Smooth muscle cell of trachea (primary cell): ENCODE measurements at places on chromosomes 2 and 18. TPM values are rescaled to one million over a fixed set of nuclear protein-coding genes. Genes with fewer than 3 reads are reported as not detected.

Gene MRPL30
- total RNA-seq: 38.4 and 40.4 TPM in 2 replicates

Gene B3GNT7
- total RNA-seq: 0.33 TPM in 1 of 2 replicates, not detected in the other

Gene MEIS1
- 106 and 127 TPM in 2 replicates for total RNA-seq

Gene CCDC150
- 3.6 and 11.3 TPM in 2 replicates for total RNA-seq

Gene SNRNP200
- 54.9 and 72.9 TPM in 2 replicates for total RNA-seq

Gene ARHGEF33
- 0.29 and 0.33 TPM in 2 replicates for total RNA-seq

Gene DSC3
- 0.15 and 0.33 TPM in 2 replicates for total RNA-seq

Gene EGR4
- total RNA-seq: 0.83 TPM in 1 of 2 replicates, not detected in the other

Gene NYAP2
- total RNA-seq: not detected in 2 replicates

Gene ACMSD
- total RNA-seq: not detected in 2 replicates

Gene RTP5
- total RNA-seq: not detected in 2 replicates

Gene HRH4
- total RNA-seq: under 0.01 TPM in 2 replicates

Gene SLC8A1
- total RNA-seq: 71.3 and 80.3 TPM in 2 replicates

Gene ARHGEF4
- total RNA-seq: 1.3 and 4.0 TPM in 2 replicates

Gene ZBTB14
- total RNA-seq: 10.9 and 13.4 TPM in 2 replicates

Gene CFAP221
- not detected in 2 replicates for total RNA-seq

Gene CRYGD
- not detected in 2 replicates for total RNA-seq

Gene SLC9A4
- not detected in 2 replicates for total RNA-seq

Gene COPS9
- total RNA-seq: 62.0 and 87.6 TPM in 2 replicates

Gene SP140L
- total RNA-seq: 8.4 and 9.6 TPM in 2 replicates

Gene TANC1
- total RNA-seq: 23.0 and 26.8 TPM in 2 replicates

Gene LRRTM4
- under 0.01 TPM in 1 of 2 replicates, not detected in the other for total RNA-seq

Gene FTCDNL1
- 3.3 and 4.5 TPM in 2 replicates for total RNA-seq

Gene GDF7
- total RNA-seq: 0.15 TPM in 1 of 2 replicates, not detected in the other

Gene GKN2
- total RNA-seq: not detected in 2 replicates

Gene MYCN
- not detected in 2 replicates for total RNA-seq

Gene CREG2
- 0.44 and 0.83 TPM in 2 replicates for total RNA-seq
